ENCODE measurements at places on chromosomes 7 and 10.

GRCh38 chr10:8800426-8800825 lies 745.9 kb downstream of the GATA3 start:
- DNase-seq = no peak

DNA sequence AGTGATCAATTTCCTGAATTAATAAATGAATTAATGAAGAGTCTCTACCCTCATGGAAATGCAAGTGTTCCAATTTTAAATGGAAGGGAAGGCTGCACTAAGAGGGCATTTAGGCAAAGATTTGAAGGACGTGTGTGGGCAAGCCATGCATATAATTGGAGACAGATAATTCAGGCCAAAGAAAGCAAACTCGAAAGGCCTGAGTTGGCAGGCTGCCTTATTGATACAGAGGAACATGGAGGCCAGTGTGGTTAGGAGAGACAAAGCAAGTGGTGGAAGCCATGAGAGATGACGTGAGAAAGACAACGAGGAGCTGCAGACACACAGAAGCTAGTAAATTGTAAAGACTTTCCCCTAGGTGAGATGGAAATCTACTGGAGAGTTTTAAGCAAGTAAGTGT lies 15.4 kb upstream of the PCLO start:
- DNase-seq = no peak

GRCh38 chr10:48684792-48685623 lies at the start of gene WDFY4:
TSS of gene WDFY4 (plus strand) at chr10:48684873. CDS start at chr10:48709733, 24,860 bp downstream.
- DNase-seq = no peak

GRCh38 chr10:127762925-127763324 lies 25.9 kb downstream of the FOXI2 start:
- no peak for DNase-seq

- no peak for DNase-seq
These were observed 439.9 kb downstream of the GFRA1 start for GRCh38 chr10:115833119-115833518.

- DNase-seq = no peak
These were observed 122.9 kb upstream of the BET1 start for GRCh38 chr7:94127026-94127425.
